Activated effector memory CD4-positive, alpha-beta T cell treated with anti-CD3 and anti-CD28 coated beads, Interleukin-2, amount 50 U/mL, for 16 hours (primary cell): ENCODE measurements at places on chromosomes 7 and 10.

DNA sequence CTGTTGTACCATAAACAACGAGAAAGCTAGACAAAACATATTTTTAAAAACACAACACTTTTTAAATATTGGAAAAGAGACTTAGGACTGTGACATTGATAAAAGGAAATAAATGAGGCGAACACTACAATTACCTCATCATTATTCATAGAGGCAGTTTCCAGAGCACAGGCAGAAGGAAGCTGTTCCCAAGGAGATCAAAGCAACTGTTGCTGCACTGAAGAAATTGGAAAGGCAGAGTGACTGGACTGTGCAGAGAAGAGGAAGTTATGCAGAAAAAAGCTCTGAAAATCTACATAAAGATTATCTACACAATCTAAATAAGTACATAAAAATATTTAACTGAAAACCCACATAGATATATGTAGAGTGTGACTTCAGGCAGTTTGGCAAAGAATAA, 32.8 kb downstream of the MYO3A start:
- no peak for DNase-seq

GRCh38 chr10:117134056-117134305, 4.1 kb downstream of the VAX1 start:
- DNase-seq: no peak

DNA sequence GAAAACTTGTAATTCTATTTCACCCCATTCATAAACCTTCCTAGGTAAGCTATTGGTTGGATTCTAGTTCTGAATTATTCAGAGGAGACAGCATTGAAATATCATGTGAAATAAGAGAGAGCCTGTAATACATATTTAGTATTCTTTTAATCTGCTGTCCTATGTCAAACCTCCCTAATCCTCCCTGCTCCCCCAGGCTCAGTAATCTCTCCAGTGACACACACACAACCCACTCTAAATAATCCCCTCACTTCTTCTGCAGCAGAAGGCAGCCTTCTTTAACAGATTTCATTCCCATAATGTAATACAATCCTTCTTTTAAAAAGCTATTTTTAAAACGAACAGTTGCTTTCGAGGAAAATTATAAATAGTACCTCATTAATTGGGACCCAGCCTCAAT, 639.7 kb upstream of the AUTS2 start:
- no peak for DNase-seq

- no peak for DNase-seq
Measured at GRCh38 chr7:130959743-130960207, 225.8 kb upstream of the KLF14 start.

DNA sequence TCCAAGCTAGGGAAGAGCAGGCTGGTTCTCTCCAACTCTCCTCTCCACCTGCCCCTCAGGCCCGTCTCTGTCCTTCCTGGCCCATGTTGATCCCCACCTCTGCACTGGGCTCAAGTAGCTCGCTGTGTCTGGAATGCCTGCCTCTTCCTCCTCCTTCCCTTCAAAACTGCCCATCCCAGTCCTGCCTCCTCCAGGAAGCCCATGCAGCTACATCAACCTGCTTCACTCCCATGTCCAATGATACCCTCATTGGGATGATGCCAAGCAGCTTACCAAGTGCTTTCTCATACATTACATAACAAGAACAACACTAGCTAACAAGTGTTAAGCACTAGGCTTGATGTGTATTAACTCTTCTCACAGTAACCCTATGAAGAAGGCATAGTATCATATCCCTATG, 8.2 kb downstream of the ASB10 start:
- no peak for DNase-seq

DNA sequence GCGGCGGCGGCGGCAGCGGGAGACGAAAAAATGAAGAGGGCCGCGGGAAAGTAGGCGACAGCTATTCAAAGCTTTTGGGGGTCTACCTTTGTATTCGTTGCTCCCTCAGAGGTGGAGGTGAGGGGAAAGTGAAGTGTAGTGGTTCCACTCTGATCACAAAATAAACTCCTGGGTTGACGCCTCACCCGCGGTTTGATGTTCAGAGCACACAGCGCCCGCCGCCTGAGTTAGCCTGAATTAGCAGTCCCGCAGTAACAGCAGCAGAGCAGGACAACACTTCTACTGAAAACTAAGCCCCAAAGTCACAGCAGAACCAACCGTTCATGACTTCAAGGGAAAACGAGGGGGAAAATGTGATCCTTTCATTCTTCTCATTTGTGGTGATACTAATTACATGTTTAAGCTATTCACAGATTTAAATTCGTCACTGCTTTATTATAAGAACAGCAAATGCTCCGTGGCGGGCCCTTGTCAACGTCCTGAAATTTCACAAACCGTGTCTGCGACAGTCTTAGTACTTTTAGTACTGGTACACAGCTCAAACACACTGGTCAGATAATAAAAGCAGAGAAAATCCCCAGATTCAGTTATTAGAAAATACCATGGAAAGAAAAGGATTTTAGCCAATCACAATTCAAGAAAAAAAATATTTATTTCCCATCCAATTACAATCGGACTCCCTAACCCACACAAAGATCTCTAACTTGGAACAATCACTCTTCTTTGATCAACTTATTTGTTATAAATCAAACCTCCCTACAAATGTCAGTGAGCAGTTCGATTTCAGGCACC, 563 bp upstream of the JMJD1C start:
- peak; percentile 67 for DNase-seq

GRCh38 chr7:53350241-53350640, 314.8 kb downstream of the POM121L12 start:
- no peak for DNase-seq

GRCh38 chr7:43520201-43520600, 62.7 kb upstream of the STK17A start:
- DNase-seq: no peak
